Kidney capillary endothelial cell (primary cell): ENCODE measurements at places on chromosomes 3 and 15.

DNA sequence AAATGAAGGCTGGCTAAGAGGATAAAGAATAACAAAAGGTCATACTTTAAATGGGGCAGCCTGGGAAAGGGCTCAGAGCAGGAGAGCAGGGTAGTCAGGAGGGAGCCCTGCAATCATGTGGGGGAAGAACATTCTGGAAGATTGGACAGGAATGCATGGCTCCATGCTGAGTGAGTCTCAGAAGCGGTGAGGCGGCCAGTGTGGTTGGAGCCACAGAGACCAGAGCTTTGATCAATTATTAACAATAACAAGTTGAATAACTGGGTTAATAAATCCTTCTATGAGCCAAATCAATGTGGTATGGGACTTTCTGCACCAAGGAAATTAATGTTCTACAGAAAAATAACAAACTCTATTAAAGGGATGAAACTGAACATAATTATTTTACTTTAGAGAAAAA is 57.9 kb upstream of the DCUN1D1 start:
- DNase-seq, result no peak

DNA sequence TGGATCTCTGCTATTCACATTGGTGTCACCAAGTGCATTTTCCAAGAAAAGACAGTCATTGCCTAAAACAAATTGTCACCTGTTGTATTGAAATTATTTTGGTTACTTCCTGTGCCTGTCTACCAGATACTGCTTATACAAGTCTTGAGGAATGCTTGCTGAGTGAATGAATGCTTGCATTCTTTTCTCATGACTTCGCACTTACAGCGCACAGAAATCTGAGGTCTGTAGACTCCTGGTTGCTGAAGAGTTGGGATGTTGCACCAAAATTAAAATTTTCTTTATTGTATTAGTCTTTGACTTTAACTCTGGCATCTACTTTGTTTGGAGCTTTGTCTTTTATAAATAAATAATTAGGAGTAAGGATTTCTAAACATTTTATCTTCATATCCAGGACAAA is 28.4 kb downstream of the SH3GL3 start:
- DNase-seq, result no peak

- no peak for DNase-seq
Measured at GRCh38 chr15:43541785-43542184, 24.4 kb downstream of the MAP1A start.

DNA sequence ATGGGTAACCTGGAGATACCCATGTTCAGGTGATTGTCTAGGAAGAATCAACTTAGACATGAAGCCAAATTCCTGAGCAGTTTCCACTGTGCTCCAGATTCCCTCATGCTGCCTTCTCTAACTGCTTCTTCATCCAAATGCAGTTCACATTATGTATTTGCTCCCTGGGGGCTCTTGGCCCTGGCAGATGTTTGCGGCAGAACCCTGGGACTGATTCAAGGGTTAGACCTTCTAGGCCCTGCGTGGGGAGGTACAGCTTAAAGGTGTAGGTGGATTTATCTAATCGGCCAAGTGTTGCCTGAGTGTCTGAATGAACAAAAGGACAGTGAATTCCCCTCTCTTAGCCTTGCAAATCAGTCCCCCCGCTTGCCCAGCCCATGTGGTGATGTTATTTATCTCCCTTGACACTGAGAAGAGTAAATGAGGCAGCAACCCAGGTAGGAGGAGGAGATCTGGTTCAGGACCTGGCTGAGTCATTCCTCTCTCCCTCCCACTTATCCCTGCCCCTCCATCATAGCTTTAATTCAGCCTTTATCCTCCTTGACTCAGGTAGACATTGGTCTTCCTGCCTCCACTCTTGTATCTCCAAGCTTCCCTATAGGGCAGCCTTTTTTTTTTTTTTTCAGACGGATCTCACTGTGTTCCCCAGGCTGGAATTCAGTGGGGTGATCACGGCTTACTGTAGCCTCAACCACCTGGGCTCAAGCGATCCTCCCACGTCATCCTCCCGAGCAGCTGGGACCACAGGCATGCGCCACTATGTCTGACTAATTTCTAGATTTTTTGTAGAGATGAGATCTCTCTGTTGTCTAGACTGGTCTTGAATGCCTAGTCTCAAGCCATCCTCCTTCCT is 54.8 kb downstream of the MAGEF1 start:
- no peak for DNase-seq

DNA sequence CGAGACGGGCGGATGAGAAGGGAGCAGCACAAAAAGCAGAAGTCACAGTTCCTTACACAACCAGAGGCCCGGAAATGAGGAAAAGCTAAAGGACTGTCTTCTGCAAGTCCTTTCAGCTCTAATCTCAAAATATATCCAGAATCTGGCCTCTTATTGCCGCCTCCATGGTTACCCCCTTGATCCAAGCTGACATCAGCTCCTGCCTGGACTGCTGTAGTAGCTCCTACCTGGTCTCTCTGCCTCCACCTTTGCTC is 324.0 kb upstream of the ROPN1 start:
- DNase-seq, result no peak

DNA sequence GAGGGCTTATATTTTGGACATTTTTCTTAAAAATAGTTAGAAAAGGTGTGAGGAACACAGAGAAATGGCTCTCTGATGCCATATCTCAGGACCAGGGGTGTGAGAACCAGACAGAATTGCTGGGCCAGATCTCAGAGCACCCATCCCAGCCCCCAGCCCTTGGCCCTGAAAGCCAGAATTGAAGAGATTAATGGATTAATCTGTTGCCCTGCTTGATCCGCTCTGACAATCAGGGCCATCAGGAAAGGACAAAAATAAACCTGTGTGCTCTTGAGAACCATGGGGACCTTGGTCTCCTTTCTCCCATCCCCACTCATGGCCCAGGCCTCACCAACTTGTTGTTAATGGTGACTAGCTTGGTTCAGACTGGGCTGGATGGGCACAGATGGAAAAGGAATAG is 113.5 kb downstream of the CADPS start:
- DNase-seq, result no peak

DNA sequence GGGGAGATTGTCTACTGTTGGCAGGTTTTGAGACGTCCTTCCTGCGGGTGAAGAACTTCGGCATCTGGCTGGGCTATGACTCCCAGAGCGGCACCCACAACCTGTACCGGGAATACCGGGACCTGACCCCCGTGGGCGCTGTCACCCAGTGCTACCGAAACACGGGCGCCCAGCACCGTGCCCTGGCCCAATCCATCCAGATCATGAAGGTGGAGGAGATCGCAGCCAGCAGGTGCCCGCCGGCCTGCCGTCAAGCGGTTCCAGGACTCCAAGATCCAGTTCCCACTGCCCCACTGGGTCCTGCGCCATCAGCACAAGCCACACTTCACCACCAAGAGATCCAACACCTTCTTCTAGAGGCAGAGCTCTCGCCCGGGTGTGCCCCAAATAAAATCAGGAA is 194.9 kb upstream of the EPHA6 start:
- no peak for DNase-seq

DNA sequence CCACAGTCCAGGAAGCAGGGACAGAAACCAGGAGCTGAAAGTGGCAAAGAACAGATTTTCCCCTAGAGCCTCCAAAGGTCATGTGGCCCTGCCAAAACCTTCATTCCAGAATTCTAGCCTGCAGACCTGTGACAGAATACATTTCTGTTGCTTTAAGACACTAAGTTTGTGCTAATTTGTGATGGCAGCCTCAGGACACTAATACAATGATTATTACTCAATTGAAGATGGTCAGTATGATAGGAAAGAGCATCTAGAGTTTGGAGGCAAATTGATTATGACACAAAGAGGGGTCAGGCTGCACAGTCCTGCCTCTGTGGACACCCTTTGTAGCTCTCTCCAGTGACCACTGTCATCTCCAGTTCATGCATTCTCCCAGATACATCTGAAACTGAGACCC is 79.0 kb upstream of the C3orf49 start:
- DNase-seq, result no peak

DNA sequence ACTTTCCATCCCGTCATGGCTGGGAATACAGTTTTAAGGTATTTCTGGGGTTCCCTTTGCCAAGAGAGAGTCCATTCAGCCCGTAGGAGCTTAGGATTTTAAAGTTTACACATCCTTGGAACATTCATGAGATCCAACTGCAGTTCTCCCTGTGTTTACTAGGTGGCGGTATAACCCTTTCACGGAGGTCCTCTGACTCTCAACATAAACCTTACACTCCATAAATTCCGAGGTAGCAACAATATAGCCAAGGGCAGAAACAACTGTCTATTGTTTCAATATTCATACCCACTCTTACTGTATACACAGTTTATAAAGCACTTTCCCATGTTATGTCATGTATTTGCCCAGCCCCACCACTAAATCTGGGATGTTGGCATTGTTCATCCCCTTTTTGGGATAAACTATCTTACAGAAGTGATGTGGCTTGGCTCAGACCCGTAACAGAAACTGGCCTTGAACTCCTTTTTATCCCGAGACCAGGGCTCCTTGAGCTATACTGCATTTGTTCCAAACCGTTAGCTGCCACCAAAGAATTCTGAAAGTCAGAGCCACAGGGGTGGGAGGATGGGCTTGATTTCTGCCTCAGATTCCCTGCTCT is 69.2 kb upstream of the COL6A5 start:
- peak; percentile 62 for DNase-seq

- no peak for DNase-seq
Measured at GRCh38 chr15:64180235-64180824, 17.5 kb upstream of the PPIB start.

GRCh38 chr15:78740904-78741274 is 70.4 kb downstream of the ADAMTS7 start:
- DNase-seq, result no peak

DNA sequence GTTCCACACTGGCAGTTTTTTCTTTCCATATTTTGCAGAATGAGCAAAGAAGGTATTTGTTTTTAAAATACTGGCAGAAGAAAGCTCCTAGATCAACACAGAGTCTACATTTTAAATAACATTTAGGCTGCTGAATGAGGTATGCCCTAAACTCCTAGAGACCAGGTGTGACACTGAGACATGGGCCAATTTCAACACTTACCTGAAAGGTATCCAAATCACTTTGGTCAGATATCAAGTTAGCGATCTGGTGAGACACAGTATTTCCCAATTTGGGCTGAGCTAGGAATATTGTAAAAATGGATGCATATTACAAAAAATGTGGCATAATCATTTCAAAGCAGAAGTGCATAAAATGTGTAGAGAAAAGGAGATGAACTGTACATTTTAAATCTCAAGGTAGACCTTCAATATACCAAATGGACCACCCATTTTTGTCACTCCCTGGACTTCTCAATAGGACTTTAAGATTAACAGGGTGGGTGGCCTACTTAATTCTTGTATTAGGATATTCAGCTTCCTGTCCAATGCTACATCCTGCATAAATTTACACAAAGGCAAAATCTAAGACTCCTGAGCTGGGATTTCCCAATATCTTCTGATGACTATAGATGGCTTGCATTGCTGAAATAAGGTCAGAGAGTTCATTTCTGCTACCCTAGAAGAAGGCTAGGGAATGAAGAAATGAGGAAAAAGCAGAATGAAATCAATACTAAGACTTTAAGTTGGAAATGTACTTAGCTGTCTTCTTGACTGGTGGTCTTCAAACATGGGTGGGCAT is 487.8 kb downstream of the FOXP1 start:
- DNase-seq, result no peak

DNA sequence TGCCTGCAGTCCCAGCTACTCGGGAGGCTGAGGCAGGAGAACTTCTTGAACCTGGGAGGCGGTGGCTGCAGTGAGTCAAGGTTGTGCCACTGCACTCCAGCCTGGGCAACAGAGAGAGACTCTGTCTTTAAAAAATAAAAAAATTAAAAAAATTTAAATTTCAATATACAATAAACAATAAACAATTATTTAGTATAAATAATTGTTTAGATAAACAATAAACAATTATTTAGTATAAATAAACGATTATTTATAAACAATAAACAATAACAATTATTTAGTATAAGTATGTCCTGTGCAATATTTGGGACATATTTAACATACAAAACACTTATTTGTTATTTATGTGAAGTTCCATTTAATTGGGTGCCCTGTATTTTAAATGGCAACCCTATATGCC is 119.6 kb downstream of the XXYLT1 start:
- no peak for DNase-seq

DNA sequence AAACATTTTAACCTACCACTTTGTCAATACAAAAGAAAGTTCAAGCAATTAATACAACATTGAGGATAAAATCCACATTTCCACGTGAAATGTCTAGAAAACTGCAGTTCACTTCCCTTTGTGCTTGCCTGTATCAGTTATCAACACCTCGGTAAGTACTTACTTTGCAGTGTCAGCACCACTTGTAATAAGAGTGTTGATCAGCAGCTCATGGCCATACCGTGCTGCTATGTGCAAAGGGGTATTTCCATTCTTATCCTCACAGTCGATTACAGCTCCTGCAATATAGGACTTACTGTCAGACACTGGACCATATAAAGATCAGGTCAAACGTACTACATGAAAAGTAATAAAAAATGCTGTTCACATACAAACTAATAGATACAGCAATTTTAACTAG is 84.4 kb downstream of the ANKRD28 start:
- no peak for DNase-seq

- peak; percentile 70 for DNase-seq
Measured at GRCh38 chr3:57100046-57100695, 39.7 kb downstream of the SPATA12 start.

DNA sequence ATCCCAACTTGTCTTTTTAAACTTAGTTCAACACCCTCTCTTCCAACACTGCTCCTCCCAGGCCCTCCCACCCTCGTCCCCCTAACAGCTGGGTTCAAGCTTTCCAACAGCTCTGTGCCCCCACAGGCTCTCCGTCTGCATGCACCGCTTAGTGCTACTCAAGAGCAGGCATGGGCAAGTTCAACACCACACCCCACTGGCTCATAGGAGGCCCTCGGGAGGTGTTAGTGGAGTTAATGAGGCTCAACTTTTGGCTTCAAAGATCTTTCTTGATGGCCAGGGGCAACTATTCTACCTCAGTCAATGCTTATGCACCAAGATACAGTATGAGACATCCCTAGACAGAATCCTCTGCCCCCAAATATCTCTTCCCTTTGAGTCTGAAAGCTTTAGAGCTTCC is 114.4 kb downstream of the ANP32A start:
- no peak for DNase-seq

GRCh38 chr3:16789344-16790120 is 95.2 kb upstream of the PLCL2 start:
- no peak for DNase-seq

GRCh38 chr15:89360294-89360971 is 25.8 kb upstream of the POLG start:
- no peak for DNase-seq

- DNase-seq, result no peak
Measured at GRCh38 chr3:98171071-98171470, 4.6 kb downstream of the OR5H15 start.

DNA sequence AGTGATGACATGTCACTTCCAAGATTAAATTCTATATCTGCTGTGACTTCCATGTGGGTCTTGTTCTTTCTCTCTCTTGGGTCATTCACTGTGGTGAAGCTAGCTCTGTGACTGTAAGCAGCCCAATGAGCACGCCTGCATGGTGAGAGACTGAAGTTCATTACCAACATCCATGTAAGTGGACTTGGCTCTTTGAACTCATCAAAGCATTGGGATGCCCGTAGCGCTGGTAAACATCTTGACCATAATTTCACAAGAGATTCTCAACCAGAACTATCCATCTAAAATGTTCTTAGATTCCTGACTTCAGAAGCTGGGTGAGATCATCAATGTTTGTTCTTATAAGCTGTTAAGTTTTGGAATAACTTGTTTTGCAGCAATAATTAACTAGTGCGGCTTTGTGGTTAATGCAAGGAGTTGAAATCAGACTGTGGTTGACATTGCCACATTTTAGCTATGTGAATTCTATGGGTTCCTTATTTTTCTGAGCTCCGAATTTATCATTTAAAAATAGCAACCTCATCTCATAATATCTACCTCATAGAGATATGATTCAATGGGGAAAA is 31.6 kb upstream of the LRRC3B start:
- no peak for DNase-seq

- no peak for DNase-seq
Measured at GRCh38 chr3:3734881-3735280, 64.3 kb upstream of the LRRN1 start.
